ENCODE measurements at places on chromosomes 12 and 14.

DNA sequence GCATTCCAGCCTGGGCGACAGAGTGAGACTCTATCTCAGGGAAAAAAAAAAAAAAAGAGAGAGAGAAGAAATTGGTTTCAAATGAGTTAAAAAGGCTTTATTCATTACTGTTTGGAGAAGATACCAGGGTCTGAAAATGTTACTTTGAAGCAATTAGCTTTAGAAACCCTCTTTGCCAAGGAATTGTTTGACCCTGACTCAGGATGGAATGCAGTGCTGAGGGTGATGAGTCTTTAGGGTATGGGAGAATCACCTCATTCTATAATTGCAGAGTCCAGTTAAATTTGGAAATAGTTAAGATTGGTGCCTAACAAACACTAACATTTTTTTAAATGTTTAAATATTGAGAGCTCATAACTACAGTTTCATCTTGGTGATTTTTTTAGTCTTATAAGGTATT, 13.3 kb downstream of the RAP1B start:
- DNase-seq = no peak

DNA sequence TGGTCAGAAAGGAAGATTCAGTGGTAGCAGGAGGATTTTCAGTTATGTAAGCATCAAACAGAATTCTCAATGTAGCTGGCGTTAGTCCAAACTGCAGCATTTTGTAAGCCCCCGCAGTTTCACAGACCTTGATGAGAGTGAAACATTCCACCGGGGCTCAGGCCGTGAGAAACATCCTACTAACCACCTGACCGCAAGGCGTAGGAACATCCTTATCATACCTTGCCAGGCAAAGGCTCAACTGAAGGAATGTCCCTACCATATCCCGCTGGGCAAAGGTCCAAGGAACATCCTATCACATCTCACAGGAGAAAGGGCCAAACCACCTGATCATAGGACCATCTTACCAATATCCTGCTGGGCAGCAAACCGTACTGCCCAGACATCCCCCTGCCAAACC, 624.8 kb upstream of the TMEM132C start:
- DNase-seq = no peak

- DNase-seq = no peak
Observed at GRCh38 chr14:24289649-24290280, 9.8 kb downstream of the DHRS1 start.

DNA sequence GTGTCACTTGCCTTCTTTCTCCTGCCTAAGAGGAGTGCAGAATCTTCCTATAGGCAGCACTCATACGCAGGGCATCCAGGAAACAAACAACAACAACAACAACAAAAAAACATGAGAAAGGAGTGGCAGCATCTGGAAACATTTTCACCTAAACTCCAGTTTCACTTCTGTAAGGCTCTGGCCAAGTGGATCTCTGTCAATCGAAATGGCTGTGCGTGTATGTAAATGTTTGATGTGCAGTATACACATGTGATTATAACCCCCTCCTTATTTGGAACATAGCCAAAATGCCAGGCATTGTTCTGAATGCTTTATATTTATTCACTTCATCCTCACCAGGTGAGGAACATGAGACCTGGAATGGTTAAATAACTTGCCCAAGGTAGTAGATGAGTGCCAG, 76.8 kb downstream of the COX16 start:
- no peak for DNase-seq

GRCh38 chr12:50070314-50071060, 13.1 kb downstream of the ASIC1 start:
- peak; percentile 59 for DNase-seq

DNA sequence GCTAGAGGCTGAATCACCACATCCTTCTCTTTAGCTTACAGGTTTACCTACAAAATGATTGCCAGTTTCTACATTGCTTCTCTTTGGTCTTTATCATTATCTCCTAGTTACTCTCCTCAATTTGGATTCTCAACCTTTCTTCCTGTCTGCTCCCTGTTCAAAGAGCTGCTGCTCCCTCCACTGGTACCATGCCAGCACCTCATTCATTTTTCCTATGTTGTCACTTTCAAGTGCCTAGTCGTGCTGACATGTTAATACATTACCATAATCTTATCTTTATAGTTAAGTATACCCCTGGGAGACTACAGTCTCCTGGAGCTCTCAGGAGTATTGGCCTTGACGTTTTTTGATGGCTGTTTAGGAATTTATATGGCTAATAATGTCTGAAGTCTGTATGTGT, 14.2 kb downstream of the FRS2 start:
- no peak for DNase-seq

DNA sequence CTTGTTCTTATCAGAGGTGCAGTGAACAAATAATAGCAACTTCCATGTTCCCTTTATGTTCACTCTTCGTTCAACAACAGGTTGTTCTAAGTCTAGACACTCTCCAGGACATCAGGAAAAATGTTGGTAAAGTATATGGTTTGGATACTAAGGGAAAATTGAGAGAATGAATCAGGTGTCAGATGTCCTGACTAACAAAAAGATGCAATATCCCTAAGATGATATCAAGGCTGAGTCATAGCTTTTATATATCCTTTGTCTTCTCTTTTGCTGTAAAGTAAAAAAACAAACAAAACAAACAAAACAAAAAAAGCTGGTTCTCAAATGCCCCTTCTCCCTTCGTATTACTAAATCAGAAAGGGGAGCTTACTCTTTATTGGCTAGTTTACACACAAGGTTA, 11.1 kb downstream of the GLIPR1L1 start:
- DNase-seq = no peak

- no peak for DNase-seq
Observed at GRCh38 chr14:95681153-95681552, 5.1 kb upstream of the TCL1B start.

GRCh38 chr14:61110316-61111082, 129.5 kb downstream of the SLC38A6 start:
- no peak for DNase-seq

DNA sequence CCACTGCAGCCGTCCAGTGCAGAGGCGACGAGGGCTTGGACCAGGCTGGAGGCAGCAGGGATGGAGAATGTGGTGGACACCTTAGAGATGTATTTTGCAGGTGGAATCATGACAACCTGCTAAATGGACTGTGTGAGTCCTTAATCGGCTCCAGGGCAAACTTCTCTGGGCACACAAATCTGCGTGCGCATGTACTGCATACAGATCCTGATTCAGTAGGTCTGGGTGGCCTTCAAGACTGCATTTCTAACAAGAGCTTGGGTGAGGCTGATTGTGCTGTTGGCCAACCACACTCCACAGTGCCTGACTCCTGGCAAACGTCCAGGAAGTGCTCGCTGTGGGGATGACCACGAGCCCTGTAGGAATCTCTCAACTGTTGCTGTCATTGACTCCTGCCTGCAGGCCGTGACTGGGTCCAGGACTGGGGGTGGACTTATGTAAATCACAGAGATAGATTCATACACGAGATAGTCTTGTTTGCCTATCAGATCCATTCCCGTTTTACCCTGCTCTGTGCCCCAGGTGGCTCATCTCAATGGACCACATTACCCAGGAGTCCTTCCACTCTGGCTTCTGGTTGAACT, 27.2 kb downstream of the JDP2 start:
- DNase-seq = no peak

- DNase-seq = no peak
Observed at GRCh38 chr12:12909995-12910420, 18.6 kb downstream of the GPRC5A start.

DNA sequence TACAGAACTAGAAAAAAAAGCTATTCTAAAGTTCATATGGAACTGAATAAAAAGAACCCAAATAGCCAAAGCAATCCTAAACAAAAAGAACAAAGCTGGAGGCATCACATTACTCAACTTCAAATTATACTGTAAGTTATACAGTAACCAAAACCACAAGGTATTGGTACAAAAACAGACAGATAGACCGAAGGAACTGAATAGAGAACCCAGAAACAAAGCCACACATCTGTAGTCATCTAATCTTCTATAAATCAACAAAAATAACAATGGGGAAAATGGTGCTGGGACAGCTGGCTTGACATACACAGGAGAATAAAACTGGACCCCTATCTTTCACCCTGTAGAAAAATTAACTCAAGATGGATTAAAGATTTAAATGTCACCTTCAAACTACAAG, 38.1 kb upstream of the CMKLR1 start:
- no peak for DNase-seq

DNA sequence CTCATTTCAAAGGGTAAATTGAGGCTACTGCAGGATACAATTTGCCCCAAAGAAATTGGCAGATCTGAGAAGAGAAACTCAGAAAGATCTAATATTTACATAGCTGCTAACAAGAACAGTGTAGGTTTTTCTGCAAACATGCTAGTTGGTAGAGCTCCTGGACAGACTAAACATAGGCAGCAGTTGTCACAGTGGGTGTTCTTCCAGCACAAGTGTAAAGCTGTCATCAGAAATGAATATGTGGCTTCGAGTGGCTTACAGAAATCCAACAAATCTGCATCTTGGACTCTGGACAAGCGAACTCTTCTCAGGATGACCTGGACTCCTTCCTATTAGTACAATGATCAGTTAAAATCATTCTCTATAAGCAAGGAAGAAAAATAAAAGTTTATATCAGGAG, 5.9 kb downstream of the CBX5 start:
- DNase-seq = no peak

DNA sequence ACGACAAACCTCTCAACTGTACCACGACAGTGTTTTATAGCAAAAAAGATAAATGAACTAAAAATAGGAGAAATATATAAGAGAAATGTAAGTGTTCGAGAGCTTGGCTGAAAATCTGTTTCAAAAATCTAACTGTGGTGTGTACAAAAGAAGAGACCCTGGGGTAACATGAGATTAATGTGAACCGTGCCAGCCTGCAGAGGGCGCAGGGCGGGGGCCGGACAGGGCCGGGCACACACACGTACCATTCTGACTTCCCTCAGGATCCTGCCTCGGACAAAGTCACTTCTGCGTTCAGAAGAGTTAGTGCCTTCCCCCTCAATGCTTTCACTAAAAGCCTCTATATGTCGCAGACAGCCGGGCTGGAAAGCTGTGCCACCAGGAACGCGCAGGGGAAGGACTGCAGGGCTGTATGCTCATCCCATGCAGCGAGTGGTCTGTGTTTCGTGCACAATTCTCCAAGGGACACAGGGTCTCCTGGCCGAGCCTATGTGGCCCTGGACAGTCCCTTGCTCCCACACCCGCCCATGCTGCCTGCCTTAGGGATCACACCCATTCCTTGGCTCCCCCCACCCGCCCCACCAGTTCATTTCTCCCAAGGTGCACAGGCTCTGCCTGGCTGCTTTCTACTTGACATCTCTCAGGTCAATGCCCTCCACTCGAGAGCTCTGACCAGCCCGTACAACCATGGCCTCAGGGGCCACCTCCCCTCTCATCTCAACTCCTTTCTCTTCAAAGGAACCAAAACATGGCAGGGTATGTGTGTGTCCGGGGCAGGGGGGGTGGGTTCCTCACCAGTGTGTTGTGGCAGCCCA, 8.5 kb downstream of the CDCA4 start:
- no peak for DNase-seq

DNA sequence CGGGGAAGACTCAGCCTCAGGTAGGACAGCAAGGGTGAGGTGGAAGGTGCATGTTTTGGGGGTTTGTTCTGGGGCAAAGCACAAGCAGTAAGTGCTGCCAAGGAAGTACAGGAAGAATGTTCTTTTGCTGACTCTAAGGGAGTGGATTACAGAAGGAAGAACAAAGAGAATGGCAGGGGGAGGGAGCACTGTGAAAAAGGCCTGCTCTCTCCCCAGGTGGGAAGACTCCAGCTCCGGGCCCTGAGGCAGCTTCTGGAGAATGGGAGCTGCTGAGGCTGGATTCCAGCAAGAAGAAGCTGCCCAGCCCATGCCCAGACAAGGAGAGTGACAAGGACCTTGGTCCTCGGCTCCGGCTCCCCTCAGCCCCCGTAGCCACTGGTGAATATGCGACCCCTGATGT, 7.0 kb upstream of the PFDN5 start:
- DNase-seq = no peak

DNA sequence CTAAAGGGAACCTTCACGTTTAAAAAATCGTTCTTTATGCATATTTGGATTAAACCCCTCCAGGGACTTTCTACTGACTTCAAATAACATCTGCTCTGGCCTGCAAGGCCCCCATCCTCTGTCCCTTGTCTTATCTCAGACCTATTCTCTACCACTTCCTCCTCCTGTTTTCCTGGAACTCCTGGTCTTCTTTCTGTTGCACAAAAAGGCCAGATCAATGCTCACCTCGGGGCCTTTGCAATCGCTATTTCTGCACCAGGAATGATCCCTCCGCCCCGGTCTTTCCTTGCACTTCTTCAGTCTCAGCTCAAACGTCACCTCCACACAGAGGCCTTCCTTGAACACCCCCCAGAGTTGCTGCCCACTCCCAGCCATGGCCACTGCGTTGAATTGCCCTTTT, 57.6 kb upstream of the BEGAIN start:
- no peak for DNase-seq

- no peak for DNase-seq
Observed at GRCh38 chr12:104213952-104214351, 1.6 kb upstream of the TXNRD1 start.

- DNase-seq = no peak
Observed at GRCh38 chr14:94581127-94581999, at the start of gene SERPINA5. SERPINA5 (plus strand) TSS chr14:94581426; CDS start chr14:94587363, 5,937 bp downstream.

- no peak for DNase-seq
Observed at GRCh38 chr12:97005174-97005573, 98.1 kb downstream of the NEDD1 start.
